Foreskin keratinocyte (primary cell): ENCODE measurements at places on chromosomes 5 and 9. TPM values are rescaled to one million over a fixed set of nuclear protein-coding genes. Genes with fewer than 3 reads are reported as not detected.

- DNase-seq: no peak
Observed at GRCh38 chr9:27432308-27432707, 91.8 kb upstream of the IFNK start.

DNA sequence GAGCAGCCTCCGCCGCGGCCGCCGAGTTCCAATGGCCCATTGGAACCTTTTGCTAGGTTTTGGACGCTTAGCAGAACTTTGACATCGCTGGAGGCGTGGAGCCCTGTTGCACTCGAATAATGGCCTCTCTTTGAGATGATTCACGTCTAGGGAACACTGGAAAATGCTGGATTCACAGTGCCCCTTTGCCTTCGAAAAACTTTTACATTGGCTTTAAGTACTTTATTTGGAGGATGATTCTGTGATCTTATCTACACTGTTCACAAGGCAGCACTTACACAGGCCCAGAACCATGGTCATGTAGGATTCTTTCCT is 536 bp upstream of the PPIC start:
- DNase-seq: no peak

DNA sequence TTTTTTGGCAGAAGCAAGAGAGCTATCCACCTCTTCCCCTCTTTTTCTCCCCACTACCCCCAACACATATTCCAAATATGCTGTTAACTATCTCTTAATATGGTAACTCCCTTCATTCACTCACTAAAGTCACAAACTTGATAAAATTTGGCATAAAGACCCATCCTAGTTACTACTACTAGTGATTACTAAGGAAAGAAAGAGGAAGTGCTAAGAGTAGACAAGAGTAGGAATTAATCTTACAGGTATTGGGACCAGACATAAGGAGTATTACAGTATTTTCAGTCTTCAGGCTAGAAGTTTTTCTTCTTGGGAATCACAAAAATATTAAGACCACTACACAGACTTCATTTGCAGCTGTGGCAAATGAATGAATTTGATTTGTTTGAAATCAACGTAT is 2.2 kb downstream of the ADAMTS6 start:
- no peak for DNase-seq

- DNase-seq: no peak
Observed at GRCh38 chr9:106020186-106020585, 325.8 kb downstream of the TMEM38B start.

DNA sequence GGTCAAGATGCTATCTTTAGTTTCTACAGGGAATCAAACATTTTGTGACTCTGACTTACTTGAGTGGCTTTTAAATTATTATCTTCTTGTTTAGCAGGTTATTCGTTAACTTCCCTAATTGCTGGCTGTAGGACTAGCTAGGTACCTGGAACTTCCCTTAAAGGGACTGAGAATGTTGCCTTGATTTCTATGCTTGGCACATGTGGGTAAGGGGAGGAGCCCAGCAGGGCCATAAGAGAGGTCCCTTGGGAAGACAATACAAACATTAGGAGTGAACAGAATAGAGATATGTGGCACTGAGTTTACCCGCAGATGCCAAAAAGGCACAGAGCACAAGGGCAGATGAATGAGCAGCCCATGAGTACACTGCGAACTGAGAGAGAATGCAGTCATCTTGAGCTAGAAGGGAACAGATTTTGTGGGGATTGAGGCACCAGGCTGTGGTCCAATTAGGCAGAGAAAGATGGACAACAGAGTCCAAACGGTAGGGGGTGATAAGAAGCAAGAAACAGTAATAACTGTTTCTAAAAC is 9.8 kb downstream of the CKMT2 start:
- no peak for DNase-seq

- no peak for DNase-seq
Observed at GRCh38 chr5:42962124-42962523, 78.0 kb downstream of the ANXA2R start.

GRCh38 chr5:74015716-74016115 is 389.7 kb downstream of the ARHGEF28 start:
- no peak for DNase-seq

Gene FOXD4L3
- total RNA-seq: 0.04 TPM in 1 of 2 replicates, not detected in the other

DNA sequence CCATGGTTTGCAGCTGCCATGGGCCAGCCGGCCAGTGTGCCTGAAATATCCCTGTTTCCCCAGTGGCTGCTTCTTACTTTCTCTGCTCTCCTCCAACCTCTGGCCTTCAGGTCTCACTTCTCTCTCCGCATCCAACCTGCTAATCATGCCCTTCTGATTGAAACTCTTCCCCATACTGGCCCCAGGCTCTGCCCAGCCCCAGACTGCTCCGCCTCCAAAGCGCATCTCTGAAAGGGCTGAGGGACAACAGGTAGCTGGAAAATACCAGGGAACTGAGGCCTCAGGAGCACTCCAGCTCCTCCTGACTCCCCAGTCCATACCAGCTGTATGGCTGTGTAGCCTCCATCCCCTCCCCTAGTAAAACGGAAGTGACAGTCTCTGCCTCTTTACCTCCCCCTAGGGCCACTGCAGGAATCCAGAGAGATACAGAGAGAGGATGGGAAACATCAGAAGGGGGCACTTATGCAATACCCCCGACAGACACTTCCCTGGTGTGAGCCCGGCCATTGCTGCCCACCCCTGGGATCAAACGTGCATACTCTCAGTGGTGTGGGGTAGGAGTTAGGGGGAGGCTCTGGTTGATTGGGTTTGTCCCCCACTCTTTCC is 34.2 kb downstream of the PAX5 start:
- DNase-seq: no peak

Gene PLAC8L1
- total RNA-seq: not detected in 2 replicates

Gene NR2F1
- not detected in 2 replicates for total RNA-seq

GRCh38 chr5:67081261-67081660 is 115.3 kb downstream of the CD180 start:
- DNase-seq: no peak

DNA sequence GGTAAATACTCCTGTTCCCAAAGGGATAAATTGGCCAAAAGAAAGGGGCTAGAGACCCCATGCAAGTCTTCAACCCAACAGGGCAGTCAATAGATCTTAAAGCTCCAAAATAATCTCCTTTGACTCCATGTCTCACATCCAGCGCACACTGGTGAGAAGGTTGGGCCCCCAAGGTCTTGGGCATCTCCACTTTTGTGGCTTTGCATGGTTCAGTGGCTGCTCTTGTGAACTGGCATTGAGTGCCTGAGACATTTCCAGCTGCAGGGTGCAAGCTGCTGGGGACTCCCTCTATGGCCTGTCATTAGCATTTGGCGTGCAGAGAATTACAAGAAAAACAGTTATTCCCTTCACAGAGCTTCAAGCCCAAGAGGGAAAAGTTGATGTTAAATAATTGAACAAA is 224.7 kb downstream of the MTRR start:
- DNase-seq: no peak

Gene ZNF354C
- total RNA-seq: 5.5 and 6.2 TPM in 2 replicates

Gene PDE8B
- total RNA-seq: not detected in 2 replicates
